AG09309 (cell line): ENCODE measurements at places on chromosomes 7 and 10.
A peak's percentile ranks its signal among the peaks of the same experiment; 100 is the strongest.

DNA sequence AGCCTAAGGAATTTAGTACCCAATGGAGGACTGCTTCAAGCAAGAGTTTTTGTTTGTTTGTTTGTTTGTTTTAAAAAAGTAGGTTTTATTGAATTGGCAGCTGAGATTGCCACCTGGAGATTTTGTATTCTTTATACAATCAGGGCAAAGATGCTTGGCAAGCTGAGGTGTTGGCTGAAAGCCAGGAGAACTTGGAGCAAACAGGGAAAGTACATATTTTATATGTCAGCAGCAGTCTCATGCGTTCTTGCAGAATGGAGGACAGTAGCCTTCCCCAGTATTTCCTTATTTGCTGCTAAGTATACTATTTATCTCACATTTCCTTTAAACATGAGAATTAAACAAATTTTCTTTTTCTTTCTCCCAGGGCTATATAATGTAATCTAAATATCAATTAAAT, 22.6 kb upstream of the ICA1 start:
- DNase-seq, result no peak

DNA sequence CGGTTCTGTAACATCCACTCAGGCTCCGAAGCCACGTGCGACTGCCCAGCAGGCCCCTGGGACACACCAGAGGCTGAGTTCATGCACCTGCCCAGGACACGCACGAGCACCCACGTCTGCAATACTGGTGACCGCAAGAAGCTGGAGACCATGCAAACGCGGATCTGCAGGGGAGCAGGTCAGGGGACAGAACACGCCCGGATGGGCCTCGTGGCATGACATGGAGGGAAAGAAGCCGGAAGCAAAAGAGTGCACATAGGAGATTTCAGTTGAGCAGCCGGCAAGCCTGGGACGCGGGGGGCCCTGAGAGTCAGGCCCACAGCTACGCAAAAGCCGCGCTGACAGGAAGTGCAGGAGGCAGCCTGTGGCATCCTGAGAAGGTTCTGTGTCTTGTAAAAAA, 73.7 kb downstream of the FOXL3 start:
- DNase-seq, result no peak

DNA sequence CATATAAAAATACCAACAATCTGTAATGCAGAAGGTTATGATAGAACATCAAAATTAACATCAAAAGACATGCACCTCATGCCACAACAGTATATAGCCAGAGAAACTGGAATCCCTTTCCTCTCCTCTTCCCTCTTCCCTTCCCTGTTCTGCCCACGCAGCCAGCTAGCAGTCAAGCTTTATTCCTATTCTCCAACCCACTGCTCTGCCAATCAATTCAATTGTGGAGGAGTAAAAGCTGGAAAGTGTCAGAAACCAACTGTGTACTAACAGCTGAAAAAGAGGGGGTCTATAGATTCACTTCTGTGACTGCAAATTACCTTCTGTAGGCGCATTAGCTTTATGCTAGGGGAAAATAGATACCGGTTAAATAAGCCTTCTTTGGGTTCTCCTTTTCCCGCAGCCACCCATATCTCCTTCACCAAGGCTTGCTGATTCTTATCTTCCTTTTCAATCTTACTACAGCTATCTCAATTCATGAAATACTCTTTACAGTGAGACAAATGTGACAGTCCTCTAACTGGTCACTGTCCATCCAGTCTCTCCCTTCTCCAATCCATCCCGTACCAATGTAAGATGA, 16.3 kb downstream of the ABI1 start:
- DNase-seq, result no peak

DNA sequence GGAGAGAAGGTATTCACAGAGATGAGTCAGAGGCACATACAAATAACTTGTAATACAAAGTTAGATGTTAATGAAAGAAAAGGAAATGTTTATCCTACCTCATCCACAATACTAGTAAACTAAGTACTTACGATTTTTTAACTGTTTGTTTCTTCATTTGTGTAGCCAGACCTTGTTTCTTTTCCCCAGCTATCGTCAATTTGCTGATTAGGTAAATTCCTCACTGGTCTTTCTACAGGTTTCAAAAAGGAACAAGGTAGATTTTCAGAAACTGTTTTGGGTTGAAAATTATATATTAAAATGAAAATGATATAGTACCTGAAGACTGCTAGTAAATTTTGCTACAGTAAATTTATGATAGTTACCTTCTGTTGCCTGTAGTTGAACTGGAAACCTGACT, 56.6 kb downstream of the PON1 start:
- no peak for DNase-seq

DNA sequence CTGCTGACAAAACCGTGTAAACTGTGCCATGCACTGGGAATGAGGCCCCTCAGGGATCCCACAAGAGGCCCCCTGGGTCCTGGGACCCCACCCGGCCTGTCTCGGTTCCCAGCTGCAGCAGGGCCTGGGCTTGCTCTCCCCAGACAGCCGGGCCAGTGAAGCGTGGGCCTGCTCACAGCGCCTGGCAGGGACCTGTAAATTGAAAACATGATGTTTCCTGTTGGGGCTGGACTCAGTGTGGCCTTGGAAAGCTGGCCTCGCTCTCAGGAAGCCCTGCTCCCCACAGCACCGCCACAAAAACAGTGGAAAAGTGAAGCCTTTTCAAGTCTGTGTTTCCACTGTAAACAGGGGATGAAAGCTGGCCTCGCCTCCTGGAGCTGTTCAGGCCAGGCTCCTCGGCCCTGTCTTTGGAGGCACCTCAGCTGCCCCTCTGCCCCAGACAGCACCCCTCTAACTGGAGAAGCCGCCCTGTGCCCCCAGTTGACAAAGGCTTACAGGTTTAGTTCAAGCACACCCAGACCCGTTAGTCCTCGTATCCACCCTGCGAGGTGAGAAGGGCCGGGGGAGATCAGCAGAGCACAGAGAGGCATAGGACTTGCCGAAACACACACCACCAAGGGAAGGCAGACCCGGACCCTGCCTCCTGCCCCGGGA, 108.3 kb downstream of the ZMIZ1 start:
- no peak for DNase-seq

GRCh38 chr10:127092916-127093315, 103.5 kb downstream of the INSYN2A start:
- no peak for DNase-seq

- no peak for DNase-seq
Measured at GRCh38 chr10:29701306-29701705, 66.5 kb upstream of the SVIL start.

DNA sequence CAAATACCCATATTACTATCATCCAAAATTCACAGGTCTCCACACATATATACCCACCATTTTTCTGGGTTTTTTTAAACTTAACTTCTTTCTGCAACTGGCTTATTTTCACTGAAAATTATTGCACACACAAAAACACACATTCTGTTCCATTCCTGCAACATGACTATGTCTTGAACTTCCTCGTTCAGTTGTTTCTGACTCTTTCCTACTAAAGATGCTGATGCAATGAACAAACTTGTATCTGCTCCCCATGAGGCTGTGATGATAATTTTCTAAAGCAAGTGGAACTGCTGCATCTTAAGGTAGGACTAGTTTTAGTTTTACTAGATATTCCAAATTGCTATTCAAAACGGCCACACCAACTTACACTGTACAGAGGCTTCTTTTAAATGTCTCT, 77.7 kb downstream of the OSBPL3 start:
- DNase-seq, result no peak

DNA sequence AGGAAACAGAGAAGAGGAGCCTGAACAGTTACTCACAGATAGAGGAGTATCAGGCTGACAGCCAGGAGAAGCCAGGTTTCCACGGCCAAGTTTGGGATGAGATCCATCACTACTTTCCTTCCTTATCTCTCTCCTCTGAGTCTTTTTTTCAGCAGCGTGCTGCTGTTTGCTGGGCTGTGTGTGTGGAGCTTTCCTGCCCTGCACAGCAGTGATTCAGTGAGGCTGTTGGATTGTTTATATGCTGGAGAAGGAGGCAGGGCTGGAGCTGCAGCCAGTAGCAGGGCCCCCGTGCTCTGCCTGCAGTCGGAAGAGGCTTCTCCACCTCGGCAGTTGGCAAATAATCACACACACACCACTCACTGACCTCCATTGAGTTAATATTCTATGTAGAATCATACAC, at the start of gene CYP3A7:
Gene CYP3A7, minus strand, starts transcription at position 210 of the 400 bp plus-strand sequence. Its CDS starts 103 bp downstream, at position 107.
- no peak for DNase-seq

- DNase-seq, result no peak
Measured at GRCh38 chr7:15470825-15471668, 90.8 kb downstream of the AGMO start.

- peak; percentile 79 for DNase-seq
Measured at GRCh38 chr10:63554657-63555056, 33.5 kb downstream of the REEP3 start.

GRCh38 chr10:47330366-47330765, 8.1 kb downstream of the GDF2 start:
- DNase-seq, result no peak

DNA sequence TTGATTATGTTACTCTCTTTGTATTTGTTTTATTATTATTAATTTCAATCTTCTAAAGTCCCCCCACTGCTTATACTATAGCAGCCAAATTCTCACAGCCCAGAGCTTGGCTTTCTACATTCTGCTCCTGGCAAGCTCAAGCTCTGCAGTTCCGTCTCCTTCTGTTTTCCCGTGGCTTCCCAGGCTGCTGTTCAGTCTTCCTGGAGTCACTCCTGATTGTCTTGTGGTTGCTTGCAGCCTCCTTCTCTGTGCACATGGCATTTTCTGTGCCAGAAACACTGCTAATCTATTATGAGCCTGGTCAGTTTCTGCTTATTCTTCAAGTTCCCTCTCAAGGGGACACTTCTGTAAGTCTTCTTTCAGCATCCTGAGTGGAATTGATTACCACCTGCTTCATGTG, 533.7 kb upstream of the IGFBP3 start:
- no peak for DNase-seq

- DNase-seq, result no peak
Measured at GRCh38 chr10:117374506-117375359, 507 bp downstream of the PDZD8 start.

DNA sequence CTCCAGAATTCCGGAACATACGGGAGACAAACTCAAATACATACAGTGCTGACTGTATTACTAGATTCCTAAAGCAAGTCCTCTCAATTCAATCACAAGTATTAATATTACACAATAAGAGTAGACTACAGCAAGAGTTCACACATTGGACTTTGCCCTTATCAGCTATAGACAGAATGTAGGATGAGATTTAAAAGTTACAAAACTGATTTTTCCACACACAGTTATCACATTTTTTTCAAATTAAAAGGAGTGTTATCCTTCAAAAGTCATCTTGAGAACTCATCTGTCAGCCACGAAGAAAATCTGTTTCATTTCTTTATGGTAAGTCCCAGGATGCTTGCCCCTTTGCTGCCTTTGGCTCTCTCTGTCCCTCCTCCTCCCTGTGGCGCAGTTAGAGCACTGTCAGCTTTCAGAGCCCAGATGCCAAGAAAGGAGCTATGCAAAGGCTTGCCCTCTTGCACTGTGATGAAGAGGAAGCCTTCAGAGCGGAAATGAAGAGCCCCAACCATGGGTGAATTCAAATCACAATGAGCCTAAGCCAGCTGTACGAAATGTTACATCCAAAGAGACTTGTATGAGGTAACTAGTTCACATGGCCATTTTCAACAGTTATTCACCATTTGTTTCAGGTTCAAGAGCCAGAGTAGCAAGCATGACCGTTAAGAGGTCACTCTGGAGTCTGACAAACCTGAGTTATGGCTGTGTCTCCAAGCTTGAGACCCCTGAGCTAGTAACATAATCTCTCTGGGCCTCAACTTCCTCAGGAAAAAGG, 10.7 kb downstream of the NCOA4 start:
- DNase-seq, result no peak

DNA sequence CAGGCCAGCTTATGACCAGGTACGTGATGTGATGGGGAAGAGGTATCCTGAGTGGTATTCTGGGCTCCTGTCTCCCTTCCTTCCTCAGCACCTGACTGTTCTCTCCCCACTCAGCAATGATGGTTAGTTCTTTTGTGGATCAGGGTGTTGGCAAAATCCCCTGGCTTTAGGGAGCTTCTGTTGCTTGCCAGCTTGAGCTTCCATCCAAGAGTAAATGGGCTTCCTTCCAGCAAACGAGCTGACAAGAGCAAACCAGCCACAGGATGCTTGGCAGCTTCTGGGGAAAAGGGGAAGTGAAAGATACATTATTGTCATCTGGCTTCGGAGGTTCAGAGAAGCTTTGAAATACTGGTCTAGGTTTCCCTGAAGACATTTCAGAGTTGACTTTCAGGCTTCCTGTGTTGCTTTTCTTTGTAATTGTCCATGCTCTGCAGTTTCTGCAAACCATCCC, 5.2 kb downstream of the DUSP5 start:
- peak; percentile 76 for DNase-seq
